ENCODE measurements at places on chromosomes 5 and 9.

GRCh38 chr5:98698359-98698758 is 75.1 kb upstream of the RGMB start:
- no peak for DNase-seq

- no peak for DNase-seq
These were observed 87.4 kb downstream of the NRG2 start for GRCh38 chr5:139955616-139956273.

DNA sequence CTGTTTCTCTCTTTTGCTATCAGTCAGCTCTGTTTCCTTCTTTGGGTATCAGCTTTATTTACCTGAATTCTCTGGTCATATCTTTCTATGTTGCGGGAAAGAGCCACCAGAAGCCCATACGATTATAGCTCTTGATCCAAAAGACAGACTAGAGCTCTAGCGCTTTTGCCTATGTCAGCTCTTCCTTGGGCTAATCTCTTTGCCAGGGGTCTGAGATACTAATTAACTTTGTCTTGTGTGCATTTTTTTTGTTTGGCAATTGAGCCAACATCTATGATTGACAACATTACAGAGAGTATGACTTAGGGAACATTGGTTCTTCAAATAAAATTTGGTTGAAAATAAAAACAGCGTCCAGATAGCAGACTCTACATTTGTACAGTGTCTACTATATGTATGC is 603.0 kb downstream of the KCTD16 start:
- no peak for DNase-seq

GRCh38 chr9:110440796-110441195 is 103.1 kb upstream of the TXNDC8 start:
- no peak for DNase-seq

GRCh38 chr5:126055348-126055729 is 367.9 kb upstream of the GRAMD2B start:
- DNase-seq: no peak

DNA sequence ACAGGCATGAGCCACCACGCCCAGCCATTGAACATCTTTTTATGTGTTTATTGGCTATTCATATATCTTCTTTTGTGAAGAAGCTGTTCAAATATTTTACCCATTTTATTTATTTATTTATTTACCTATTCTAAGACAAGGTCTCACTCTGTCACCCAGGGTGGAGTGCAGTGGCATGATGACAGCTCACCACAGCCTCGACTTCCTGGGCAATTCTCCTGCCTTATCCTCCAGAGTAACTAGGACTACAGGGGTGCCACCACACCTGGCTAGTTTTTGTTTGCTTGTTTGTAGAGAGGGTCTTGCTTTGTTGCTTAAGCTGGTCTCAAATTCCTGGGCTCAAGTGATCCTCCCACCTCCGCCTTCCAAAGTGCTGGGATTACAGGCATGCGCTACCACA is 33.5 kb downstream of the NAIF1 start:
- DNase-seq: no peak

GRCh38 chr9:134551644-134552348 is 89.8 kb upstream of the COL5A1 start:
- DNase-seq: no peak

- no peak for DNase-seq
These were observed 111.8 kb downstream of the COL23A1 start for GRCh38 chr5:178478370-178478769.

GRCh38 chr5:110104726-110105669 is 415.3 kb downstream of the MAN2A1 start:
- DNase-seq: no peak

DNA sequence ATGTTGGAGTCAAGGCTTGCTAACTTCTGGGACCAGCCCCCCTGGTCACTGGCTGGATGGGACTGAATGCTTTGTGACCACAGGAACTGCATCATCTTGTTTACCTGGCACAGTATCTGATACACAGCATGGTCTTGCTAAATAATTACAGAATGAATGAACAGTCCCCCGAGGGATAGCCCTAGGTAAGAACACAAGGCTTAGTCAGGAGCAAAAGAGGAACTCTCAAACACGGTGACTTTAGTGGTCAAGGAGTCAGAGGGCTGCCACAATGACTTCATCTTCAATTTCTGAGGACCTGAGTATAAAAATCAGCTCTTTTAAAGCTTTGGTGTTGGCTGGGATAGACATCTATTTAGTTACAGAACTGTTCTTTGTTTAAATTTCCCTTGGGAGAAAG is 15.1 kb upstream of the CXCL14 start:
- no peak for DNase-seq

DNA sequence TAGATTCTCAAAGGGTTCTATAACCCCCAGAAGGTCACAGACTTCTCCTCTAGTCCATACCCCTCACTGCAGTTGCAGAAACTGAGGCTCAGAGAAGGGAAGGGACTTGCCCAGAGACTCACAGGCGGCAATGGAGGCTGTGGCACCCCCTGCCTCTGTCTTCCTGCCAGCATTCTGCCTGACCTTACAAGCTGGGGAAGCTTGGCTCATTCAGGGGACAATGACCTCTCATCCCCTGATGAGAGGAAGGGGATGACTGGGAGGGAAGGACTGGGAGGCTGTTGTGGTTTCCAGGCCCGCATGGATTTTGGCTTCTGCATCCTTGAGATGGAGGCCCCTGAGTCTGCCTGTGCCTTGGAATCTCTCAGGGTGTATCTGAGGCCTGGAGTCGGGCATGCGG is 897 bp downstream of the NDST1 start:
- no peak for DNase-seq

- no peak for DNase-seq
These were observed 2.6 kb downstream of the C9orf40 start for GRCh38 chr9:74949859-74950855.

DNA sequence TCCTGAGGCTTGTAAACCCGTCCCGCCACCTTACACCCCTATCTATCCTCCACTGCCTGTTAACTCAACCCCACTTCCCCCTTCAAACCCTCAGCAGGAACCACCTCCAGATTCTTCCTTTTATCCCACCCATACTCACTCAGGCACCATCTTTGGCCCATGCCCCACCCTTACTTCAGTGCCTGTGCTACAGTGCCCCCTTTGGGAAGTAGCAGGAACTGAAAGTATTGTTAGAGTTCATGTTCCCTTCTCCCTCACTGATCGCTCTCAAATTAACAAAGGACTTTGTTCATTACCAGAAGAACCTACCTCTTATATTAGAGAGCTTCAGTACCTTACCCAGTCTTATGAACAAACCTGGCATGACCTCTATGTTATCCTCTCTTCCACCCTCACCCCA is 92.2 kb upstream of the MOCS2 start:
- no peak for DNase-seq

GRCh38 chr5:155089643-155090042 is 76.1 kb downstream of the KIF4B start:
- no peak for DNase-seq

DNA sequence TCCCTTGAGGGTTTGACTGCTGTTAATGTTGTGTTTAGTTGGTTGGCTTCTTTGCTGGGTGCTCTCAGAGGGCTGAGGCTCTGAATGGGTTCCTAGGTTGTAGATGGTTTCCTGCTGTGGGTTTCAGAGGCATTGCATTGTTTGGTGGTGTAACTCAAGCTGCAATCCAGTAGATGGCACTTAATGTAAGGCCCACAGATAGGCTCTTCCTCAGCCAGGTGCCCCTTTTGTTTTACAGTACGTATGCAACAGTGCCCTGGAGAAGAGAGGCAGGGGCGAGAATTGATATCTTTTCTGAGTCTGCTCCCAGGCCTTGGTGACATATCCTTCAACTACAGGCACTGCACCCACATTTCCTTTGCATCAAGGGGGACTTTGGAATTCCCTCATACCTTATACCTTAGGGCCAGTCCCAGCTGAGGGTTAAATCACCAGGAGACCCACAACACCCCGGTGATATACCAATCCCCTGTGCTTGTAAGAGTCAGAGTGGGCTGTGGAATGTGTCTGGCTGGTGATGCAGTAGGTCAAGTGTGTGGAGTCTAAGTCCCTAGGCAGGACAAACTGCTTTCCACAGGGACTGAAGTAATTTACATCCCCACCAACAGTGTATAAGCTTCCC is 7.0 kb upstream of the UGT3A2 start:
- no peak for DNase-seq

DNA sequence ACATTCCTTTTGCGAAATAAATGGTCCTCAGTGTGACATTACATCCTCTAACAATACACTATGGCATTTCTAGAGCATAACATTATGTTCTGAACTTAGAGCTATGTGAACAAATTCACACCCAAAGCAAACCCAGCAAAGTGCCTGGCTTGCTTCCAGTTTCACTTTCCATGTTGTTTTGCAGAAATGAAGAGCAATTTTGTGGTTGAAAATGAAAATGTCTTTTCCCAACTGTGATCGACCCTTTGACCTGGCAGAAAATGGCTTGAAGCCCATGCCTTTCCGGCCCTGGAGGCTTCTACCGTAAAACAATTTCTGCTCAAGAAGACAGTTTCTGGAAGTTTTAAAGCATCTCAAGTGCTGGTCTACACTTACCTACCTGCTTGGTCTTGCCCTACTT is 344.7 kb upstream of the RGMB start:
- DNase-seq: no peak

DNA sequence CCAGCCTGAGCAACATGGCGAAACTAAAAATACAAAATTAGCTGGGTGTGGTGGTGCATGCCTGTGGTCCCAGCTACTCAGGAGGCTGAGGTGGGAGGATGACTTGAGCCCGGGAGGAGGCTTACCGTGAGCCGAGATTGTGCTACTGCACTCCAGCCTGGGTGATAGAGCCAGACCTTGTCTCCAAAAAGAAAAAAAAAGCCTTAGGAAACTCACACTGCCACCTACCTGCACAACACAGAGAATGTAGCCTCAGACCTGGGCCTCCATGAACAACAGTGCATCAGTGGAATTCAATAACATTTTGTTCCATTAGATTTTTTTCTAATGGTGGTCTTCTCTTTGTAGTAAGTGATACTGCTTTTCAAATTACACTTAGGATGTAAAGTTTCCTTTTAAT is 63.8 kb upstream of the RARS1 start:
- no peak for DNase-seq

DNA sequence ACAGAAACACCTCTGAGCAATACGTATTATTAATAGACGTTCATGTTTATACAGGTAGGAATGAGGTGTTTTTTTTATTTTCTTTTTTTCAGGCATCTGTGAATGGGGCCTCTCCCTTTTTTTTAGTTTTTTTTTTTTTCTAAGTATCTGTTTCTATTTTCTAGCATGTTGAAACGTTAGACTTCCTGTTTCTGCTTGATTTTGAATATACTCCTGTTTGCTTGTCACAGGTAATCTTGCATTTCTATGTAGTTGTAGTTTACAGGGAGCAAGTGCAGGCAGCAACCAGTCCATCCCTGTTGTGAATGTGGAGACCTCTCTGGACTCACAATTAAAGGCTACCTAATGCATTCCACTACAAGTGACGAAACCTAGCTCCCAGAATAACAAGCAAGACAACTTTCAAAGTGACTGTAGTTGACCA is 22.8 kb upstream of the TNFAIP8 start:
- no peak for DNase-seq

DNA sequence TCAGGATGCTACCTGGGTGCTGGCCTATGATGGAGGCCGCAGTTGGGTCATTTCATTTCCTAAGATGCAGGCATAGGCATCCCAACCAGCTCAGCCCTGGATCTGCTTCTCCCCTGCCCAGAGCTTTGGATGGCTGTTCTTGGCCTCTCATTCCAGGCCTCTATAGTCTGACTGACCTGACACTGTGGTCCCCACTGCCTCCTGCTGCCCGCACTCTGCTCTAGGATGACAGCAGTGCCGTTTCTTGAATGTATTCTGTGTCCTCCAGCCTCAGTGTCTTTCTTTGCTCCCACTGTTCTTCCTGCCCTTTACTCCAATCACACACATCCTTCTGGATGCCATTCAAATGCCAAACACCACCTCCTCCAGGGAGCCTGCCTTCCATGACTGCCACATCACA is 235.7 kb downstream of the HSPA4 start:
- DNase-seq: no peak

GRCh38 chr9:129362287-129363000 is 184.4 kb upstream of the IER5L start:
- no peak for DNase-seq

- no peak for DNase-seq
These were observed 33.3 kb downstream of the CD180 start for GRCh38 chr5:67163231-67163756.

DNA sequence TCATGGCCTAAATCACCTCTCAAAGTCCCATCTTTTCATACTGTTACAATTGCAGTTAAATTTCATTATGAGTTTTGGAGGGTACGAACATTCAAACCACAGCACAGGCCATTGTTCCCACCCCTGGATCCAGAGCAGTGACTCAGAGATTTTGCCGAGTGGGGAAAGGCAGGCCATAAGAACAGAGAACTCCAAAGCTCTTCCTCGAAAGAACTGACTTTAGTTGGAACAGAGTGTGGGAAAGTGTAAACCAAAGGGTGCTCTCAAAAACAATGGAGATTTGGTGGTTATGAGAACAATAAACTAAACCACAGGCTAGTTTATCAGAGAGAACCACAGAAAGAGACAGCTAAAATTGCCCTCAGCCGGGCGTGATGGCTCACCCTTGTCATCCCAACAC is 19.4 kb upstream of the GRPEL2 start:
- DNase-seq: no peak

- no peak for DNase-seq
These were observed 35.1 kb downstream of the B4GALT1 start for GRCh38 chr9:33131790-33132772.

GRCh38 chr5:58447226-58447625 is 12.7 kb downstream of the PLK2 start:
- DNase-seq: no peak

DNA sequence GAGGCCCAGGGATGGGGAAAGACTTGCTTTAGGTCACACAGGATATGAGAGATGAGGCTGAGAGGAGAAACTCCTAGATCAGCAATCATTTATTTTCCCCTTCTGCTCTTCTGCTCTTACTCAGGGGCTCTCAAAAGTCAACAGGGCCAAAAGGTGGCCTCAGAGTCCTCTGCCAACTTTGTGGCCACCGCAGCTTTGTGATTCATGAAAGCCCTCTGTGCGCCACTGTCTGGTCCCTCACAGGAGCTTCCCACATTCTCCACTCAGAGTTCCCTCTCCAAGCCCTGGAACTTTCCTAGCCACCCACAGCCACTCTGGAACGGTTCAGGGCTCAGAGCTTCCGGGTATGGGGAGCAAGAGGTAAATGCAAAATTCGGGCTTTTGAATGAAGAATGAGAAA is 82.4 kb downstream of the COL27A1 start:
- no peak for DNase-seq

- DNase-seq: no peak
These were observed 148.4 kb upstream of the PAPPA start for GRCh38 chr9:116005205-116005604.

GRCh38 chr5:127962491-127962890 is 121.1 kb upstream of the SLC12A2 start:
- DNase-seq: no peak
